Stimulated activated CD4-positive, alpha-beta T cell treated with anti-CD3 and anti-CD28 coated beads, Interleukin-12 subunit alpha, Interleukin-12 subunit beta, amount 100 ng/mL, for 4 hours (primary cell): ENCODE measurements at places on chromosomes 3 and 15.

DNA sequence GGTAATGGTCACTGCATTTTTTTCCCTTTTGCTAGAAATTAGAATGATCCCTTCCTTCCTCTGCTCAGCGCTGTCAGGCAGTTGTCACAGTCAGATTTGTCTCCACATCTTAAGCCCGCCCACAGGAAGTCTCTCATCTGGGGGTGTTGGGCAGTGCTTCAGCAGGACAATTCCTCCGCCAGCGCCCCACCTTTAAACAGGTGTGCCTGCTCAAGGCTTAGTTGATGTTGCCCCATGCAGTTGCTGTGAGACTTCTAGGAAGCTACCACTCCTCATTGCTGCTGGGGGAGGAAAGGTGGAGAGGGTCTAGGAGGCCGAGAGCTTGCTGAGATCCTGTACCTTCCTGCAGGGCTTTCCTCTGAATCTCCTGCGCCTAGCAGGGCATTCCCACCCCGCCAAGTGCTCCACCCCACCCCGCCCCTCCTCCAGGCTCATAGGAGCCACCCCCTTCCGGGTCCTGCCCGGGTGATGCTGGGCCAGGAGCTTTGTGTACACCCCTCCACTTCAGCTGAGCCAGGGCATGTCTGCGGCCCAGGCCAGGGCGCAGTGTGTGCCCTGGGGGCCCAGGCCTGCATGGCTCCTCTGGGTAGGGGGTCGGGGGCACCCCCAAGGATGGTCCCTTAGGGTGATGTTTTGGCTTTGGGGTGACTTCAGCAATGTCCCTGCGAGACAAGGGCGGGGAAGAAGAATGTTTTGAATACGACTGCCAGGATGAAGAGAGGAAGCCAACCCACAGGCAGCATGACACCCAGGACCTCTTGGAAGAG lies 68.7 kb downstream of the TRAK1 start:
- no peak for DNase-seq

DNA sequence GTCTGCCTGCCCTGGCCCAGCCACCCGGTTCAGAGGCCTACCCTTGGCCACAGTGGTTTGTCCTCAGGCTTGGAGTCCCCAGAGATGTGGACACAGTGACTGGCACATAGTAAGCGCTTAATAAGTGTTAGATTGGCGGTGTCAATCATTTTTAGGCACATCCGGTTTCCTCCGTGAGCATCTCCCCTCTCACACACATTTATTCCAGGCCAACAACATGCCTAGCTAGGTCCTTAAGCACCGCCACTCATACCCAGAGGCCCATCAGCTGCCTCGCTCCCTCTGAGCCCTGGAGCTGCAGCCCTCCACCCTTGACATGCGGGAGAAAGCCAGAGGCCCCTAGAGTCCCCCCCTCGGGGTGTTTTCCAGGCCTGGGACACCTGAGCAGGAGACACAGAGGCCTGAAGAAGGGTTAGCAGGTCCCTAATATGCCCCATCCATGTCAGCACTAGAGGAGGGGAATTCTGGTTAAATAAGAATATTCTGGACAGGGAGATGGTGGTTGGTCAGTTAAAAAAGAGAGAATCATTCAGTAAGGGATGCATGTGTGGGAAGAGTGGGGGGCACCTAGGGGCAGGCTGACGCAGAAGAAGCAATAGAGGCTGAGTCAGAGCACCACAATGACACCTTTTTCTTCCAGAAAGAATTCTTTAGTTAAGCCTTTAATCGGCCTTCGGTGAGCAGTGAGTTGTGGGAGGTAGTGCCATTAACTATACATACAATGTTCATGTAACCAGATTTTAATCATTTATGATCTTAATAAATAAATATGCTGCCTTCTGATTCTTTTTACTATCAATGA lies 22.3 kb downstream of the NR2F2 start:
- DNase-seq: no peak

DNA sequence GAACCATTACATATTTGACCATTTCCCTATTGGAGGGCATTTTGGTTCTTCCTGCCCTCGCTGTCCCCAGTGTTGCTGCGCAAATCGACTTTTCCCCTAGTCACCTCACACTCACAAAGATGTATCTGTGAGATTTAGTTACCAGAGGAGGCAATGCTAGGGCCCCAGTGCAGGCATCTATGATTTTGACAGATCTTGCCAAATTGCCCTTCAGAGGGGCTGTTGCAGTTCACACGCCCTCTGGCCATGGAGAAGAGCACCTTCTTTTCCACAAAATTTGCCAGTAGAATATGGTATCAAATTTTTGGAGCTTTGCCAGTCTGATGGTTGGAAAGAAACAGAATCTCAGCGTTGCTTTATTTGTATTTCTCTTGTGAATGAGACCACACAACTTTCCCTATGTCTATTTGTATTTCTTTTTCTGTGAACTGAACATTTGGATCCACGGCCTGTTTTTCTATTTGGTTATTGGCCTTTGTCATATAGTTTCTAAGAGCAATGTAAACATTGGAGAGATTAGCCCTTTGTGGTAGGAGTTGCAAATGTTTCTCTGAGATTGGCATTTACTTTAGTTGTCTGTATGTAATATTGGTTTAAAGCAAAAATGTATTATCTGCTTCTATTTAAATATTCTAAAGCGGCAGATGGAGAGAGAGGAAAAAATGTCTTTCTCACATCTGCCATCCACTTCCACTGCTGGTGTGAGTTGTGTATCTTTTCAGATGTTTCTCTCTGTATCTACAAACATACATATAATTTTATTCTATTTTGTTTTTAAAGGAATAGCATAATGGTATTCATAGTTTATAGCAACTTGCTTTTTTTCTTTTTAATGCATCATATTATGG lies 66.1 kb downstream of the DNASE1L3 start:
- no peak for DNase-seq

DNA sequence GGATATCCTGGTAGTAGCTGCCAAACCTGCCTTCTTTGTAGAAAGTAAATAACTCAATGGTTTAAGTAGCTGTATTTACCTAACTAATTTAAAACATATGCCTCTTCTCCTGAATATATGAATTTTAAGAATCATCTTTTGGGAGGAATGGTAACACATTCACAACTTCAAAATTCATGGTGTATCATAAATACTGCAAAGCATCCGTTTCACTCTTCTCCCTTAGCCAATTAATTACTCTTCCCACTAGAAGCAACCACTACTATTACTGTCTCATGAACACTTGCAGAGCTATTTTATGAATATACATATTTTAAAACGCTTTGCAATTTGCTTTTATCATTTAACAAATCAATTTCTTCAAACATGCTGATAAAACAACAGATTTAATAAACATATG lies 59.0 kb upstream of the USP50 start:
- no peak for DNase-seq

GRCh38 chr3:29057326-29057725 lies 223.5 kb upstream of the RBMS3 start:
- no peak for DNase-seq

GRCh38 chr15:34810443-34811129 lies 15.2 kb upstream of the ACTC1 start:
- DNase-seq: no peak

DNA sequence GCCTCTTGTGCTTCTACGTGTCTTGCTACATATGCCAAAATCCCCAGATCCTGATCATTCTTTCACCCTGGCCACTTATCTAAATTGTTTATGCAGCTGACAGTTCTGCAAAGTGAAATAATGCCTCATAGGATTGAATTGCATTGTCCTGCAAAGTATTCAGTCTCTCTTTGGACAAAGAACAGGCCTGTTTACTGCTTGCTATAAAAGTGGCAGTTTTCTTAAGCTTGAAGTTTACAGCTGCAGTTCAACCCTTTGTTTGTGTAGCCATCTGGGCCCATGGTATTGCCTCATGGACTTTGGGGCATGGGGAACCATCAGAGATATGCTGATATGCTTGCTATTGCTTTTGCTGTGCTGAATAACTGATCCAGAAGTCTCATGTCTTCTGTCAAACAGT lies 523.2 kb downstream of the OTOL1 start:
- no peak for DNase-seq

GRCh38 chr3:27666272-27666671 lies 55.9 kb downstream of the EOMES start:
- DNase-seq: no peak

GRCh38 chr3:63809607-63810006 lies 9.5 kb upstream of the C3orf49 start:
- no peak for DNase-seq

GRCh38 chr3:155859859-155860258 lies 5.6 kb upstream of the SLC33A1 start:
- no peak for DNase-seq

DNA sequence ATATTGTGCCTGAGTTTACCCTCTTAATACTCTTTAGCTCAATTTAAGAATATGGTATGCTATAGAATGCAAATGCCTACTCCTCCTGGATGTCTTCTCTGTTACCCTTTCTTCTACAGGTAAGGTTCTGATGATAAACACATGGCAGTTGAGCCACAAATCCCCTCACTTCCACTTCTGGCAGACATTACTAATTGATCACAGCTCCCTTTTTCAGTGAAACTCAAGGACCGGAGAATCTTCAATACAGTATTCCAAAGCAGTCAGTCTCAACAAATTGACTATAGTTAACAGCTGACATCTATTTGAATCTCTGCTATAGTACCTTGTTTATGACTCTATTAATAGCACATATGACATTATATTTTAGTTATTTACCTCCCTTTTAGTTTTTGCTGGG lies 232.1 kb upstream of the ADAMTS9 start:
- no peak for DNase-seq

- DNase-seq: no peak
Measured at GRCh38 chr15:65907661-65908060, 38.4 kb downstream of the RAB11A start.

- DNase-seq: no peak
Measured at GRCh38 chr15:27956285-27956684, 142.8 kb downstream of the OCA2 start.

GRCh38 chr3:59783468-59783988 lies 733.7 kb upstream of the CFAP20DC start:
- DNase-seq: no peak

DNA sequence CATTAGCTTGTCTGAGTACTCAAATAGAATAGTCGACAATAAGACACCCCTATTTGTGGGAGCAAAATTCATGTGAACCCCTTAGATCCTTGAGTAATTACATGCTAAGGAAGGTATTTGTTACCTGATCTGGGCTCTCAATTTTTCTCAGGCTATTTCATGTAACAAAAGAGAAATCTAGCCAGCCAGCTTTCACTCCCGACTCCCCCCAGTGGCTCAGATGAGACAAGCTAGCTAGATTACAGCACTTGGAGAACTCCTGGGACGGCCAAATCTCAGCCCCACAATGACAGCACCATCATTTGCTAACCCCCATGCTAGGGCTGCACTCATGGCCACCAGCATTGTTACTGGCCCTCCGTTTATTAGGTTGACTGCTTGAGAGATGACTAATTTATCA lies 41.3 kb downstream of the GLDN start:
- DNase-seq: no peak

GRCh38 chr3:14561051-14561960 lies 21.2 kb upstream of the GRIP2 start:
- DNase-seq: no peak

DNA sequence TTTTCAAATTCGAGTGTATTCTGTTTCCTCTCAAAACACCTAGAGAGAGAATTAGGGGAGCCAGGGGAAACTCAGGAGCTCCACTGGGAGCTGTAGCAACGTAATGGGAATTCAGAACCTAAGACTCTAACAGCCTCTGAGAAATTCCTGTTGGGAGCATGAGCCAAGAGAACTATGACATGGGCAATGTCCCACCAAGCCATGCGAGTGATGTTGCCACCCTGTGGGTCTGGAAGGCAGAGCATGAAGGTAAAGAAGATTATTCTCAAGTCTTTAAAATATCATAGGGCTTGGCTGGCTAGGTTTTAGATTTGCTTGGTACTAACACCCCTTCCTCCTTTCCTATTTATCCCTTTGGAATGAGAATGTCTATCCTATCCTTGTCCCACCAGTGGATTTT lies 392.6 kb upstream of the ADAMTS9 start:
- no peak for DNase-seq

DNA sequence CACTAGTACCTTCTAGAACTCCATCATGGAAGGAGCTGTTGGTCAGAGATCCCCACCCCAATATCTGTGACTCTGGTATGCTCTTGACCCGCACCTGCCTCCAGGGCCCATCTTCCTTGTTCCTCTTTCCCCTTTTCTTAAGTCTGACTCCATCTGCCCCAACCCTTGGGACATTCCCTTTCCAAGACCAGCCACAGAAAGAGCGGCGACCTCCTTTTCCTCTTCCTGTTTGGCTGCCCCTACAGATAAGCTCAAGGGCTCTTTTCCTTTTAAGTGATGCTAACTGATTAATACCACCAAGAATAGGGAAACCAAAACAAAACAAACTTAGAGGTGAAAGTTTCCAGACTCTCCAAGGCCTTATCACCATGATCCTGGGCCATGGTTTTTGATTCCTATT lies 21.9 kb upstream of the ATP8B4 start:
- DNase-seq: no peak

GRCh38 chr3:53218131-53218530 lies 37.7 kb downstream of the TKT start:
- DNase-seq: no peak

GRCh38 chr15:43086551-43086950 lies 19.3 kb downstream of the UBR1 start:
- no peak for DNase-seq

- no peak for DNase-seq
Measured at GRCh38 chr3:42149975-42150374, 58.8 kb downstream of the TRAK1 start.

- DNase-seq: no peak
Measured at GRCh38 chr15:41545218-41545617, 1.2 kb upstream of the RPAP1 start.

DNA sequence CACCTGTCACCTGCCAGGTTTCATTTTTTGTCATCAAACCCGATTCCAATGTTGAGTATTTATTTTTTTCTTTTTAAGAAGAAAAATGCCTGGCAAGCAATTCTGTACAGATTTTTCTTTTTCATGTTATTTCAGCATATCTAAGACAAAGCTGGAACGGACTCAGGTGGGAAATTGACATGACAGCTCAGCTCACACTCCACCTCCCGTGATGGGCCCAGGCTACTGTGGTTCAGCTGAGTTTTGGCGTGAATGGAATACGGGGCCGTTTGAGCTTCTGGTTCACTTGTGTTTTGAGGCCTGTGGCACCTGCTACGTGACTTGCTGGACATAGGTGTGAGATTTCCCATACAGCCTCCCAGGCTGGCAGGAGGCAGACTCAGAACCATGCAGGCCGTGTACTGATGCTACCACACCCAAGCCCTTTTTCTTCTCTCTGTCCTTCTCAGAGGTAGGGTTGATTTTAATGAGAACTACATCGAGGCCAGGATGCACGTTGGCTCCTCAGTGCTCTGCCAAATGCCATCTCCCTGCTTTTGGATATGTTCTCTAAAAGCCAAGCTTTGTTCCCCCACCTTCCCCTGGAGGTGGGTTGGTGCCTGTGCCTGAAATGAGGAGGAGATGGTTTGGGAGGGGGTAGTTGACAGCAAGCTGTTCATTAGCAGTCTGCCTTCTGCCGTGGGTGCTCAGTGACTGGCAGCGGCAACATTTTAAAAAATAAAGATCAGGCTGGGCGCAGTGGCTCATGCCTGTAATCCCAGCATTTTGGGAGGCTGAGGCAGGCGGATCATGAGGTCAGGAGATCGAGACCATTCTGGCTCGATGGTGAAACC lies 48.7 kb downstream of the TRAK1 start:
- DNase-seq: no peak

- no peak for DNase-seq
Measured at GRCh38 chr3:29195056-29195455, 85.8 kb upstream of the RBMS3 start.
